ENCODE measurements at places on chromosomes 12 and 14.

- no peak for DNase-seq
These were observed 480.2 kb upstream of the CCDC196 start for GRCh38 chr14:66005900-66006434.

- no peak for DNase-seq
These were observed 59.3 kb downstream of the HEATR5A start for GRCh38 chr14:31360919-31361662.

DNA sequence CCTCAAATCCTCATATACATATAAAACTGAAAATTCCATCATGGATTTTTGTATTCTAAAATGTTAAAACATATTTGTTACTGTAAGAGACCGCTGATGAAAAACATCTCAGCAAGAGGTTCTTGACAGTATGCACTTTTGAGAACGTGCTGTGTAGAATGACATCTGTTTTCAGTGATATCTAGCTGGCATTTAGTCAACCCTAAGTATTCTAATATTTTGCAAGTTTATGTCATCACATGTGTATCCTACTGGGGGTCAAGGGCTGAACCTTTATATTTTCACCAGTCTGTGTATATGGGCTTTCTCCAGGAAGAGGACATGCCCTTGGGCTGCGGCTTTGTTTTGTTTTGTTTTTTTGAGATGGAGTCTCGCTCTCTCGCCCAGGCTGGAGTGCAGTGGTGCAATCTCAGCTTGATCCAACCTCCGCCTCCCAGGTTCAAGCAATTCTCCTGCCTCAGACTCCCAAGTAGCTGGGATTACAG is 22.0 kb upstream of the YARS2 start:
- DNase-seq: no peak

DNA sequence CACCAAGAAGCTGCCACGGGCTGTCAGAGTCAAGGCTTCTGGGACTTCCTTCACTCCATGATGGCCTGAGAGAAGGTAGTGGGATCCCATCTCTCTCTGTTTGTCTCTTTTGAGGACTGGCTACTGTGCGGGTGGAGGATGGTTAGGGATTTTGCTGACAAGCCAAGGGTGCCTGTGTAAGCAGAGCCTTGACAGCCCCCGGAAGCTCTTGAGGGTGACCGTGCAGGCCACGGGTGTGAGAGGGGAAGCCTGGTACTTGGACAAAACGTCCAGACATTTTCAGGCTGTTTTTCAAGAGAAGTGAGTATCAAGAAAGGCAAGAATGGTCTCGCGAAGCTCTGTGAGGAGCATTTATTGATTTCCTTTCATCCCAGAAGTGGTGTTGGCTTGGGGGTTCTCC is 352.4 kb downstream of the DPF3 start:
- no peak for DNase-seq

DNA sequence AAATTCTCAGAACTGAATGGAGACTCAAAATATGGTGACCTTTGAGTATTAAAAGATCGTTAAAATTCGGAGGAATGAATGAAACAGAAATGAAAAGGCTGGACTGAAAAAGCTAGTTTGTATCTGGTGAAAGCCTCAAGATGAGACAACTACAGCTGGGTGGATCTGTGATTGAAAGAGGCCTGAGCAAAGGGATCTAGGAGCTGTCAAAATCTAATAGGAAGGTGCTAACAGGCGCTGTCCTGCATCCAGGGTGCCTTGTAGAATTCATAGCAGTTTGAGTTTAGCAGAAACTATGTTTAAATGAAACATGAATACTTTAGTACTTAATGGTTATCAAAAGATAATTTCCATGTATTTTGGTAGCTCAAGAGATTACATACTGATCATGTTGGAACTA is 2.3 kb downstream of the YY1 start:
- no peak for DNase-seq

DNA sequence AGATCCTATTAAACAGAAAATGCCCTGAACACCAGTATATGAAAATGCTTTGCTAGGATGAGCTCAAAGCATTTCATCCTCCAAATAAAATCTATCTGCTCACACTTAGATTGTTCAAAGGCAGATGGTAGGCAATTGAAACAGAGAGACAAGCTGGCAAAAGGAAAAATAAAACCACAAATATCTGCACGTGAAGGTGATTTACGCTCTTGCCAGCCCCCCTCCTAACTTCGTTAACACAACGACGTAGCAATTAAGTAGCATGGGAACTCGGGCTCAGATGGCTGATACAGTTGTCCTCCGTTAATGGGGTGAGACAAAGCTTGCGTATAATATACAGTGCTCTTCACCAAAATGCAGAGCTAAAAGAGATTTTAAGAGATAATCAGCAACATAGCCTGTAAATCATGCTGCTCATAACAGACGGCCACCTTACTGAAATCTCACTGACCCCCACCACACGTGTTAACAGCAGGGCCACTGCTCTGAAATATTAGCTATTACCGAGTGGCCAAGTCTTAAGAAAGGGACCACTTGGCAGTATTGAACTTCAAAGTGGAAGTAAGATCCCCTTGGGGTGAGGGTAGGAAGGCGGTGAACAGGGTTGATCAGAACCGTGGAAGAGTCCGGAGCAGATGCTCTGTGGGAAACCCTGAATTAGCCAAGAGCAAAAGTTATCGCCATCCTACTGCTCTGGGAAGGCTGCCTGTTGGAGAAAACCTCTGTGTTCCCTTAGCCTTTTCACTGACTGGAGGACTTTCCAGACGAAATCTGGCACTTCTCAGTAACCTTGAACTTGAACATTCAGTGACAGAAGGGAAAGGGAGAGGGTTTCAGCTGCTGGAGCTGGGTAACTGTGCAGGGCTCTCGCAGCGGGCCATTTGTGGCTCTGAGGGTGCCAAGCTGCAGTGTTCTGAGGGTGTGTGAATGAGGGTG is 23.1 kb downstream of the ETV6 start:
- no peak for DNase-seq

GRCh38 chr12:30514666-30515065 is 181.0 kb downstream of the IPO8 start:
- no peak for DNase-seq

- no peak for DNase-seq
These were observed 25.1 kb downstream of the ANAPC5 start for GRCh38 chr12:121326996-121327674.

DNA sequence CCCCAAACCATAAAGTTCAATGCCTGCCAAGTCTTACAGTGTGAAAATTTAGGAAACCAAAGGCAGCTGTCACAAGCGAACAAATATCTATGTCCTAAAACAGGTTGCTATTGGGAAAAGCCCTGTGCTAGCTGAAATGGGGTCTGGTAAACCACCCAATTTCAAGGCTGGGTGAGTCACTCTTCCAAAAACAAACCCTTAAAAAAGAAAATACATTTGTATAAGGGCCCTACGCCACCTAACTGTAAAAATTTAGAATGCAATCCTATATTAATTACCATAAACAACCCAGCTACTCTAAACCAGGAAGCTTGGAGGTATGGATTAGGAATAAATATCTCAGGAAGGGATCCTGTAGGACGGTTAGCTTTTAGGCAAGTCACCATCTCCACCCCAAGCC is 32.1 kb downstream of the PRMT8 start:
- no peak for DNase-seq

DNA sequence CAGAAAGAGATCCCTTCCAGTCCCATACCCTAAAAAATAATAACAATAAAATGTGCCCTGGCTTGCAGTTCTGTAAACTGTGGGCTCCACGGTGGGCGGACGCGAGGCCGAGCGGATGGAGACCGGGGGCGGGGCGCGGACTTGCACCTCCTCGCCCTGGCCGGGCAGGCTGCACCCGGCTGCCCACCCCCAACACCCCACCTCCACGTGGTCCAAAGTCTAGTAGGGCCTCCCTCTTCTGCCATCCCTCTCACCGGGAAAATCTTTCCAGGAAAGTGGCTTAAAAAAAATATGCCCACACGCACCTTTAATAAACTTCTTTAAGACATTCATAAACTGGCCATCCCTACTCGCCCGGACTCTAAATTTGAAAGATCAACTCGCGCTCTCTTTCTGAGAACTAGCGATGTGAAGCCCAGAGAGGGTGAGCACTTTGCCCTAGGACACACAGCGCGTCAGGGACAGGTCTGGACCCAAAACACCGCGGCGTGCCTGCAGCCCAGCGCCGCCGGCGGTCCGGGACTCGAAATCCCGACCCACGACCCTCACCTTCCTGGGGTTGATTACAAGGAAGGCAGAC is 1.9 kb upstream of the BCL11B start:
- DNase-seq: no peak

DNA sequence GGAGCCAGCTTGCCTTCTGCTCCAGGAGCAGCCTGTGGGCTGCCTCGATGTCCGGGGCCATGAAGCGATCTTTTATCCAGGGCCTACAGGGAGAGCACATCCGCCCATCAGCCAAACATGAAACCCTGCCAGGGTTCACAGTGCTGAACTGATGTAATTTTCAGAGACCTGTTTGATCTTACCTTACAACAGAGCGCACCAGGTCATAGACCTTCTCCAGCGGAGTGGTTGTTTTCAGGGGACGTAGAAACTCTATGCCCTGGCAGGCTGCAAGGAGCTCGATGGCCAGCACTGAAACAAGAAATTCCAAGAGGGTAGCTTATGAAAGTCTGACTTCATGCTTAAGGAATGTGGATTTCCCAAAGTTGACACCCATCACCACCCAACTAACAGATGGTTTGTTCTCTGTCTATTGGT is 19.7 kb downstream of the HAL start:
- DNase-seq: no peak

Measured in HEK293T (cell line).